ENCODE measurements at places on chromosomes 4 and X.

GRCh38 chr4:158327525-158327924, 117.2 kb downstream of the TMEM144 start:
- DNase-seq: no peak

- DNase-seq: no peak
These were observed 68.6 kb downstream of the CHST7 start for GRCh38 chrX:46642145-46642544.

- DNase-seq: no peak
These were observed 72.2 kb downstream of the BLTP1 start for GRCh38 chr4:122224348-122224747.

- no peak for DNase-seq
These were observed 39.4 kb downstream of the PPM1K start for GRCh38 chr4:88244816-88245579.

DNA sequence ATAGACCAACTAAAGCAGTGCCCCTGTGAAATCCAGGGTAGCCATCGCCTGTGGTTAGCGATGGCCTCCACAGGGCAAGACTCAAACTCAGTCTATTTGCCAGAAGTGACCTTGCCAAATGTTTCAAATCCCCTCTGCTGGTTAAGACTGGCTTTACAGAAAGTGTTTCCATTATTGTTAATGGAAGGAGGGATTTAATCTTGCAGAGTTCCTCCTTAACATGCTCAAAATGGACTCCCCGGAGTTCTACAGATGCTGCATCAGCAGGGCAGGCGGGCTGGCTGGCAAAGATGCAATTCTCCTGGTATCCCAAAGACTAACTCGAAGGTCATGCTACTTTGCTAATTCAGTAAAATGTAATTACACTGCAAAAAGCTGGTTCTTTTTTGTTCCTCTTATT, 313.0 kb upstream of the SLC7A11 start:
- no peak for DNase-seq

GRCh38 chr4:26713563-26714151, 129.8 kb downstream of the TBC1D19 start:
- no peak for DNase-seq

GRCh38 chr4:21655031-21655430, 293.5 kb downstream of the KCNIP4 start:
- DNase-seq: no peak

- no peak for DNase-seq
These were observed 27.4 kb downstream of the CENPU start for GRCh38 chr4:184706453-184706852.

DNA sequence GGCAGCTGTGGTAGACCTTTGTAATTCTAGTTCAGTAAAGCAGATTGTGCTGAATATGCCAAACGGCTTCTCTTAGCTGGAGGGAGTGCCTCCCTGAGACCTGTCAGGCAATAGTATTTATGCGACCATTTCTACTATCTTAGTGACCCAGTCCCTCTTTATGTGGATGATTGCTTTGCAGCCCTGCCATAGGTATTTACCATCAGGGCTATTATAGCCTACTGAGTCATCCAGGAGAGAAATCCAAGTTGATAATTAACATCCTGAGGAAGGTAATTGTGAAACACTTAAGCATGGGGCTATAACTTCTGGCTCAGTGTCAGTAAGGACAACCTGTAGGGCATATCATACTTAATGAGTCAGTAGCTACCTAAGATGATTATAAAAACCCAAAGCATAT, 103.9 kb upstream of the MAOA start:
- no peak for DNase-seq

- DNase-seq: no peak
These were observed 6.5 kb downstream of the CXXC4 start for GRCh38 chr4:104488151-104488550.

GRCh38 chr4:114383721-114384120, 214.9 kb upstream of the UGT8 start:
- no peak for DNase-seq

GRCh38 chr4:74217365-74217764, 59.4 kb downstream of the MTHFD2L start:
- no peak for DNase-seq

DNA sequence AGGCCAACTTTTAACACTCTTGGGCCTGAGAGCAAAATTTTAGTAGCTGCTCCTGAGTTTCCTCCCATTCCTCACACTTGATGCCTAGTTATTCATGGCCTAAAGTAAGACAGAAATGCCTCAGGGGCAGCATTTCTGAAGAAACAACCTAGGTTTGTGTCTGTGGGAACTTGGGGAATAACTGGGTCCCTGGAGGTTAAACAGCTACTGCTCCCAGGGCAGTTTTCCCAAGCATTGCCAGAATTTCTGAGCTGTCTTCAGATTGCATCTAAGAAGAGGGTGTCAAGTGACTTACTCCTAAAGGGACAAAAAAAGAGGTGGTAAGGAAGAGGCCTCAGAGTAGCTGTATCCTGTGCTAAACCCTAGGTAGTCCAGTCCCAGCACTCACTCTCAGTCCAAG, 130.8 kb upstream of the ACSL4 start:
- DNase-seq: no peak

GRCh38 chr4:164203476-164203875, 550.5 kb upstream of the SMIM31 start:
- no peak for DNase-seq

- DNase-seq: no peak
These were observed 296.2 kb downstream of the FRMPD4 start for GRCh38 chrX:12434493-12434892.

GRCh38 chr4:6308899-6309643, 39.4 kb downstream of the WFS1 start:
- no peak for DNase-seq

GRCh38 chr4:92455951-92456350, 152.2 kb downstream of the GRID2 start:
- no peak for DNase-seq

- no peak for DNase-seq
These were observed 76.6 kb downstream of the ARHGAP10 start for GRCh38 chr4:147808447-147808846.

DNA sequence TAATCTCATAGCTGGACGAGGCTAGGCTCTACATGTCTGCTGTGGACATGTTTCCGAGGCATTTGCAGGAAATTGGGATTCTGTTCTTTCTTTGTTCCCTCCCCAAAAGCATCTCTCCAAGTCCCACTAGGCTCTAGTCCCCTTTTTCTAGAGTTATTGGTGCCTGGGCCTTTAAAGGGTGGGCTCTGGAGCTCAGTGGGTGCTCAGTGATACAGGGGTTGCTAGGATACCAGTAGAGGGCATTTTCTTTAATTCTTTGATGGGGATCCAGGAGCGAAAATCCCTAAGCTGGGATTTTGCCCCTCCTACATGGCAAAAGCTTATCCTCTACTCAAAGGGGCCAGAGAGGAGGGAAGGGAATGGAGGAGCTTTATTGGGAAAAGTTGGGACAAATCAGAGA, 34.2 kb downstream of the ARHGEF9 start:
- no peak for DNase-seq

GRCh38 chrX:43087830-43088229, 309.9 kb upstream of the PPP1R2C start:
- DNase-seq: no peak

GRCh38 chrX:69305333-69306062, 140.2 kb upstream of the PJA1 start:
- no peak for DNase-seq

DNA sequence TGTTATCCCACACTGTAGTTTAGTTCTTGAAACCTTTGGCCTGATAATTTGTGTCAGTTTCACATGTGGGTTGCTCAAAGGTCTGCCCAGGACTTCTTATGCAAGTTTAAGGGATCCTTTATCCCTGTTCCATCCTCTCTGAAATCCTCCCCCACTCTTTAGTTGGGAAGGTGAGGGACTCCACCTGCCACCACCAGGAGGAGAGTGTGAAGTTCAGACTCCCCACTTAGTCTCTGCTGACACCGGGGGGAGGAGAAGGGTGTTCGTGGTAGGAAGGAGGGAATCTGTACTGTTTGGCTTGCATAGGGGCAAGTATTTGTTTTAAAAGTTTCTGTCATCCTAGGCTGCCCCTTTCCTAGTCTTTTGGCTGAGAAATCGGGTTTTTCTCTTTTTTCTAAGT, 211.8 kb downstream of the PPP4R3C start:
- no peak for DNase-seq

DNA sequence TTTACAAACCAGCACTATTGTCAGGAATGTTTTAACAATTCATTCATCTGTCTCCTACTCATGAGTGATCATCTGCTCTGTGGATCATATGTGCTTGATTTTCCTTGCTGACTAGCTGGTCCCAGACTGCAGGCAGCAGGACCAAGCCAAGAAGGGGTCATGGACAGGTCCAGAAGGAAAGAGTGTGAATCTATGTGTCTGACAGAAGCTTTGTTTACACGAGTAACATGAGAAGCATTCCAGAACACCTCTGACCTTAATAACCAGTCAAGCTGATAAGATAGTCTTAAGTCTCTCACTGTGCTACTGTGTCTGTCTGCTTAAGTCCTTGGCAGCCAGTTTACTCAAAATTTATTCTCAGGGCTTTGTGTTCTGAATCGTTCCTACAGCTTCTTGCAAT, 39.0 kb downstream of the GUCY1A1 start:
- no peak for DNase-seq

GRCh38 chr4:149135062-149135461, 680.6 kb downstream of the IQCM start:
- no peak for DNase-seq

- DNase-seq: no peak
These were observed 6.8 kb upstream of the RHOH start for GRCh38 chr4:40190019-40190418.

GRCh38 chr4:35565640-35566039, 678.7 kb downstream of the ARAP2 start:
- no peak for DNase-seq

DNA sequence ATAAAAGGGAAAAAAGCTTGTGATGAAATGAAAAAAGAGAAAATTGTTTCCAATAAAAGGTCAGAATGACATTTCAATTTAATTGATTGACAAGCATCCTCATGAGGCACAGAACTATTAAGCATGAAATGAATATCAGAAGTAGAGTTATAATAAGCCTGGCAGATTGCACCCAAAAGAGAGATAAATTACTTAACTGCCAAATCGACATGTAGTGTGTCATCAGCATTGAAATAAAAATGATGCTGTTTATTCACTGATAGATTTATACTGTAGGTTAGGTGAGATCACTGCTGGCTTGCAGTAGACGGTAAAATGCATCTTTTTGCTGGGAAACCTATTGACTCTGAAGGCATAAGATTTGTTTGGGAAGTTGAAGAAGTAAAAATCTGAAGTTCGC, 507.2 kb downstream of the FSTL5 start:
- no peak for DNase-seq

GRCh38 chrX:116379854-116380253, 56.6 kb upstream of the SLC6A14 start:
- no peak for DNase-seq

GRCh38 chr4:25299476-25300203, 12.9 kb upstream of the ZCCHC4 start:
- DNase-seq: no peak

DNA sequence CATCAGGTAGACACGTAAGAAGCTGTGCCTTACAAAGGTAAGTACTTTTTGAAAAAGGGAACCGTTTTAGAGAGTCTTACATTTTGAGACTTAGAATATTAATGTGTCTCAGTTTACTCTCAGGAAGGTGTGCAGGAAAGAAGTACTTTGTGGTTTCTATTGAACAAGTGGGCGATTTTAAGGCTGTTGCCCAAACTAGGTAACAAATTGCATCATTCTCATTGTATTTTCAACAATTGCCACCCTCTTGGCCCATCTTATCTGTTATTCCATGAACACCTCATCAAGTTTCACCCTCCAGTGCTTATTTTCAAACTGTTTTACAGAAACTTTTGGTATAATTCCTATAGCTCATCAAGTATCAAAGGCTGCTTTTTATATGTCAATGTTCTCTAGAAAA, 158.3 kb downstream of the SLC4A4 start:
- DNase-seq: no peak

All from tibial artery (tissue), 4 donors.